AG10803 (cell line): ENCODE measurements at places on chromosomes 12 and 14.

DNA sequence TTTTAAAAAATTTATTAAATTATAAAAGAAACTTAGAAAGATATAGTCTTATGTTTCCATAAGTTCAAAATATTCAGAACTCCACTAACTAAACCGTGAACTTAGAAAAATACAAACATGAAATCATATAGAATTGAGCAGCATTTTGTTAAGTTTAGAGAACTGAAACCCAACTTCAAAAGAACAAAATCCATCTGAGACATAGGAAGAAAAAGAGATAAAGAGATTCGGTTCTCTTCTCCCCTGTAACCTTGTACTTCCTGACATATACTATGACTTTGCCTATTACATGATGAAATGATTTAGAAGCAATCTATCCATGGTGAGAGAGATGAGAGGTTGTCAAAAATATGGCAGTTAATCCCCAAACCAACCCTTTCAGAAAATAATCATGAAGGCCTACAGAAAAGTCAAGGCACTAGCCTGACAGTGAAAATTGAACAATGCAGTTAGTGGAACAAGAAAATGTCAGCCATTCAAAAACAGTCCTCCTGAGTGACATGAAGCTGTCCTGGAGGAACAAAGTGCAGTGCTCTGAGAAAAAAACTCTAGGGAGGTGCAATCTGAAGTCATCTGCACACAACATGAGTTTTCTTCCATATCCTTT lies 44.0 kb downstream of the C12orf50 start:
- no peak for DNase-seq

- DNase-seq, result no peak
Measured at GRCh38 chr12:57552306-57552651, 2.4 kb downstream of the KIF5A start.

DNA sequence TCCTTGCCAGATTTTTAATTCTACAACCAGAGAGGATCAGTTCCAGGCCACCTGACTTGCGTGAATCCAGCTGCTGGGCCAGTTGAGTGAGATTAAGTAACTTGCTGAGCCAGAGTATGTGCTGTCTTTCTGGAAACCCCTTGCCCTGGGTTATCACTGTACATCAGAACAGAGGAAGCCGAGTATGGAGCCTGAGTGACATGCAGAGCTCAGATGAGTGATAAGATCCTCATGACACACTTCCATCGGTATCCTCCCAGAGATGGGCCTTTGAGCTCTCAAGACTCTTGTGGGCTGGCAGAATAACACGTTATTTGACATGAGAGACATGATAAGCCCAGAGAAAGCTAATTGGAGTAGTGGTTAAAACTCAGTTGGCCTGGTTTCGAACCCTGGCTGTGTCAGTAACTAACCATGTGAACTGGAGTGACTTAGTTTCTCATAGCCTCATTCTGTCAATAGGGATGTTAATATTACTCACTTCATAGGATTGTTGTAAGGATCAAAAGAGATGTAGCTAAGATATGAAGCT lies 388.1 kb downstream of the ZFP36L1 start:
- no peak for DNase-seq

- DNase-seq, result no peak
Measured at GRCh38 chr14:105146181-105146975, 22.2 kb downstream of the JAG2 start.

DNA sequence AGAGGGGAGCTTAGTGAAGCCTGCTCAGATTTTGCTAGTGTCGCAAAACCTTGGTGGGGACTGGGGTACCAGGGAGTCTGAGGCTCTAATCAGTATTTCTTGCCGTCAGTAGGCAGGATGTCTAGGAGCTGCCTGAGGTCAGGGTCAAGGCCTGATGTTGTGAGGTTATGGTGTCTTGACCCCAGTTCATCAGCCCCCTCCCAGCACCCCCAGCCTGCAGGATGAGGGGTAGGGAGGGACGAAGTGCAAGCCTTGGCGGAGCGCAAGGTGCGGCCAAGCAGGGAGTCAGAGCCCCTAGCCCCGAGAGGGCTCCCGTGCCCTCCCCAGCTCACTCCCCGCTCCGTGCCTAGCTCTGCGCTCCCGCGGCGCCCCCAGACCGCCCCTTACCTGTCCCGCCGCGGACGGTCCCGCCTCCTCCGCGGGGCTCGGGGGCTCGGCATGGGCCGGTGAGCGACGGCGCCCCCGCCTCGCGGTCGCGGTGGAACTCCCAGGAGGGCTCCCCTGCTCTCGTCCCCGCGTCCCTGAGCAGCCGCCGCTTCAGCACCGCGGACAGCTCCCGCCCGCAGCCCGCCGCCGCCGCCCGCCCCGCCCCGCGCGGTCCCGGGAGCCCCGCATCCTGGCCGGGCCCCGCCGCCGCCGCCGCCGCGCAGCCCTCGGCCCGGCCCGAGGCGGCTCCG lies 347 bp downstream of the SYNDIG1L start:
- no peak for DNase-seq

DNA sequence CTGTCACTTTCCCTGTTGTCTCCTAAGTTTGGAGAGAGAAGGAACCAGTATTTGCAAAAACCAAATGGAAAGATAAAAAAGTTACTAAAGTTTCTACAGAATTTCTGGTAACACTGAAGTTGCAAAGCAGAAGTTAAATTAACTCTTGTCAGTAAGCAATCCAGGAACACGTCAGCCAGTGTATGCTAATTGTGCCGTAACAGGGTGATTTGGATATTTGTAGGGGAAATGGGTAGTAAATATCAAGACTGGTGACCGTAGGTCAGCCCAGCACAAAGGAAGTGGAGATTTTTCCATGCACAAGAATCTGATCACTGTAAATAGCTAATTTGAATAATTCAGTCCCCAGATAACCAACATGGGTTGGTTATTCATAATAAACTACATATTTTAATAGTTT lies 2.3 kb downstream of the CDKN1B start:
- no peak for DNase-seq

DNA sequence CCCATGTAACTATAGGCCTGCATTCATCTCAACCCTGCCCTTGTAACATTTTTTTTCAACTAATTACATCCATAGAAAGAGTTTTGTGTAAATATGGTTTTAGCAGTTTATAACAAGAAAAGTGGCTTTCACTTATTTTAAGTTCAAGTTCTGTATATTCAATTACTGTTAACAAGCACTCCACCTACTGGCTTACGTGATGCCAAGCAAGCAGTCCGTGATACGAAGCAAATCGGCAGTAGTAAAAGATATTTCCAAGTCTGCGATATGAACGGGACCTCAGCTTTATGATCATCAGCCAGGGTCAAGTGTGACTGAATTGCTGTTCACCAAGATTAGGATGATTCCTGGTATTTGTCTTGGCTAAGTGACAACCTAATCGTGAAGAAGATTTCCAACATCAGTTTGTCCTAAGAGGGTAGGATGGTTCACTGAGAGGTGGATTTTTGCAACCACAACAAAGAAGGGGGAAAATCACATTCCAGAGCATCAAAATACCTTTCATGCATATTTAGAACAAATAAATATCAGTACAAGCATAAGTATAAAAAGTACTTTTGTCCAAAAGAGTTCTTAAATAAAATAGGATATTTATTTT lies 456.2 kb downstream of the FOXG1 start:
- peak; percentile 61 for DNase-seq

- no peak for DNase-seq
Measured at GRCh38 chr12:124854637-124855184, 9.0 kb downstream of the SCARB1 start.

DNA sequence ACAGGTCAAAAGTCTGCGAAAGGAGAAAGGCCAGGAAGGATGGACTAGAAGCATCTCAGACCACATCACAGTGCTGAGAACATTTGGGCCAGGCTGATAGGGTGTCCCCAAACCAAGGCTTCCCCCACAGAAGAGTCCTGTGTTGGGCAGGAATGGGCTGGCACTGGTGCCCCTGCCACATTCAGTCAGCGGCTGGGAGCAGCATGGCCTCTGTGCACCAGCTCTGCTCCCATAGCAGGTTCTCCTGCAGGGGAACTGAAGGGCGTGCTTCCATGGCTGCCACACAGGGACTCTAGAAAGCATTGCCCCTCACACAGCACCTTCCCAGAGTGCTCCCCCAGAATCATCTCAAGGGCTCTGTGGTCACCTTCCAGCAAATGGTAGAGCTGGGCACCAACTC lies 17.5 kb downstream of the EVL start:
- DNase-seq, result no peak

GRCh38 chr12:28226705-28227104 lies 36.4 kb downstream of the CCDC91 start:
- DNase-seq, result no peak

DNA sequence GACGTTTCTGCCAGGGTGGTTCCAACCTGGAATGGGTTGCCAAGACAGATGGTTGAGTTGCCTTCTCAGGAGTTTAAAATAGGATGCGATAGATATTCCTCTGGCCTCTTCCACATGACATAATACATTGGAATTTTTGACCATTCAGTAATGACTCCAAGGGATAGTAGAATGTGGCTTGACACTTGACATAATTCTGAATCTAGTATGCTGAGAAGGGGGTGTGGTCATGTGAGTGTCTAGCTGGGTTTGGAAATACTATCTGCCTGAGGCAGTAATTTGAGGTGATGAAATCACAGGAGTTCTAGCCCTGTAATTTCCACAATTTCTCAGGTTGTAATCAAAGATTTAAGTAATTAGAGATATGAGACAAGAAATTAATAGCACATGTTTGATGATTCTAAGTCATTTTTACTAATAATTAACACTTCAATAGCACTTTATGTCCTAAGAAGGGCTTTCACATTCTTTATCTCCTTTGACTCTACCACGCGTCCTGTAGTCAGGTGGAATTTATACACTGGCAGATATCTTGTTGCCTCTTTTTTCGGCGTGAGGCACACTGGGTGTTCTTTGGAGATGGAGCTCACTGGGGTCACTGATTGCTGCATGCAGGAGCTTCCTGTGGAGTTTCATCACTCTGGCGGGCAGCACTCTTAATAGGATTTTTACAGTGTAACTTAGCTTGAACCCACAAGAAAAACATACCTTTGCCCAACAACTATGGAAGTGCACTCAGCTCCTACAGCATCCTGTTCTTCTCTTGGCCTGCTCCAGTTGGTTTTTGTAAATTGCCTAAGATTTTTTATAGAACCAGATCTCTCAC lies 3.2 kb upstream of the AMIGO2 start:
- DNase-seq, result peak; percentile 96

DNA sequence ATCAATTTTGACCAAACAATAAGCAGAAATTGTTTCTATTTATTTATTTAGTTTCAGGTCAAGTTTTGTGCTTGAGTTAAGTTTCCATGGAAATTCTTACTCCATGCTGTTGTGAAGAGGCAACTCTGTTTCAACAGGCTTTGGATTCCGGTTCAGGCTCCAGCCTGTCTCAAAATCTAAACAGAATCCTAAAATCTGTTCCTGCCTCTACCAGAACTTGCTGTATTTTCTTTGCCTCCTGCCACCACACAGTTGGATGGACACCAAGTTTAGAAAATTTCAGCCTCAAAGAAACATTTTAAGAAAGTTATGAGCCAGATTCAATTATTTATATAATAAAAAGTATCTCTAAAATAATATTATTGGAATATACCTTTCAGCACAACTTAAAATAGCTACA lies 330.9 kb downstream of the FOXG1 start:
- DNase-seq, result no peak

DNA sequence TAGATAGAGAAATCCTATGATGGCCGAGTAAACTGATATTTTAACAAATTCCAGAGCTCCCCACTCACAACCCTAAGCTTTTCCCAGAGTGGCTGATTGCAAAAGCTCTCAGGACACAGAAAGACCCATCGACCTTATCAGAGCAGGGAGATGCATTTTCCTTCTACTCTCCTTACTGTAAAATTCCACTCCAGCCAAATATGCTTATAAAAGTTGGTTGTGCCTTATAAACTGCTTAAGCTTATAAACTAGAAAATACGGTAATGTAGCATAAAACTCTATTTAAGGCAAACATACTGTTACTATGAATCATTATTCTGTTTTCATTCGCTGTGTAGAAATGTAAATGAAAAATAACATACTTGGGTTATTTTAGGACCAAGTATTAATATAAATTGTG lies 41.6 kb upstream of the TRHDE start:
- peak; percentile 6 for DNase-seq

DNA sequence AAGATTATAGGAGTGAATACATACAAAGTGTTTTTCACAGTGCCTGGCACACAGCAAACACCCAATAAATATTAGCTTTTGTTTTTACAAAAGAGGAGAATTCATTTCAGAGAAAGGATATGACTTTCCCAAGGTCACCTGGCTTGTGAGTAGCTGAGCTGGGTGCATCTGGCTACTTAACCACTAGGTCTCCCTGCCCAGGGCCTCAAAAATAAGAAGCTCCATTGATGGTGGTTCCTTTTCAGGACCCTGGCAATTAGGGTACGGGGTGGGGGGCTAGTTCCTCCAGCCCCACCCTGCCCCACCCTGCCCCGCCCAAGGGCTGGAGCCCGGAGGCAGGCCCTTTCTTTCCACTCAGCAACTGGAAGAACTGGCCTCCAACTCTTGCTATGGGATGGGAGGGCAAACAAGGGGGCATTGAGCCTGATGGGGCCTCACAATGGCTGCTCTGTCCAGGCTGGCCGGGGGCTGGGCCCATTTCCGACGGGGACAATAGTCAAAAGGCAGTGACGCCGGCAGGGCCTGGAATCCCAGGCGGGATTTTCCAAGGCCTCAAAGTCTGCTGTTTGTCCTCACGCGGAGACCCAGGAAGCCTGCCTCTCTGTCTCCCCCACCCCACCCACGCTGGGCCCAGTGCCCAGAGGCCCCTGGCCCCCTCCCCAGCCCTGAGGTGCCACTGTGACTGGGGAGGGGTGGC lies 8.2 kb upstream of the ATG101 start:
- no peak for DNase-seq

DNA sequence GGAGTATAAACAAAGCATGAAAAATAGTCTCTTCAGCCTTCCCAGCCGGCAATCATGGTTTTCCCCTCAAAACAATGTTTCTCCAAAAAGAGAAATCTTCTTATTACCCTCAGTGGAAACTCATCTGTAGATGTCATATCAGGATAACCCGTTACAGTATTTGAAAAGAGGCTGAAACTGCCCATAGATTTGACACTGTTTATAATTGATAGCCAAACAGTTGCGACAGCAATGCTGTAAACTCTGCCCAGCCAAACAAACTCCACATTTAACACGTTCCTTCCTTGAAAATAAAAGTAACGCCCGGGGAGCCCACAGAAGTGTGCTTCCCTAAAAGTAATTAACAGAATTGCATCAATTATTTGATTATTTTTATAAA lies 201.3 kb upstream of the FOXN3 start:
- peak; percentile 47 for DNase-seq

- peak; percentile 96 for DNase-seq
Measured at GRCh38 chr14:64556526-64556925, 6.8 kb downstream of the PPP1R36 start.

DNA sequence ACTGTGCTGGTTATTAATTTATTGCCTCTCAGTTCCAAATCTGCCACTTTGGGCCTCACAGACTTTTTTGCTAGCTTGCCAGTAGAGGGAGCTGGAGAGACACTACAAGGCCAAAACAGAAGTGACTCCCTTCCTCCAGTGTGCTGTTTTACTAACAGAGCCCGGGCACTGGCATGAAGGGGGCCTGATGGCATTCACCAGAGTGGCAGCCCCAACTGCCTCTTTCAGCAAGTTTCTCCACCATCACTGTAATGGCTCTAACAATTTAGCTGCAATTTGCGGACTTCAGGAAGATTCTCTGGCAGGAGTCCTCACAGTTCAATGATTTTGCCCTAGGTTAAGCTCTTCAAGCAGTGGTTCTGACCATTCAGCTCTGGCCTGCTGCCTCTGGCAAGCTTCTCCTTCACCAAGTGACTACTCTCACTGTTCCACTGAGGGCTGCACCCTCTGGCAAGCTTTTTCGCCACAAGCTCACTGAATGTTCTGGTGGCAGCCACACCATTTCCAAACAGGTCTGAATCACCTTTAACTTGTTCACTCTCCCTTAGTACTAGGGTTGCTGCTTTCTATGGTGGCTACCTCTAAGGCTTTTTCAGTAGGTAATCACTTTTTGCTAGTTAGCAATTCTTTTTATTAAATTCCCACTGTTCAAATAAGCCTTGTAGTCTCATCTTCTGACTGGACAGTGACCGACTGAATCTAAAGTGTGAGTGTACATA lies 104.9 kb downstream of the ZC3H14 start:
- peak; percentile 81 for DNase-seq
